Skeletal muscle cell (primary cell): ENCODE measurements at places on chromosomes 13 and 19.

DNA sequence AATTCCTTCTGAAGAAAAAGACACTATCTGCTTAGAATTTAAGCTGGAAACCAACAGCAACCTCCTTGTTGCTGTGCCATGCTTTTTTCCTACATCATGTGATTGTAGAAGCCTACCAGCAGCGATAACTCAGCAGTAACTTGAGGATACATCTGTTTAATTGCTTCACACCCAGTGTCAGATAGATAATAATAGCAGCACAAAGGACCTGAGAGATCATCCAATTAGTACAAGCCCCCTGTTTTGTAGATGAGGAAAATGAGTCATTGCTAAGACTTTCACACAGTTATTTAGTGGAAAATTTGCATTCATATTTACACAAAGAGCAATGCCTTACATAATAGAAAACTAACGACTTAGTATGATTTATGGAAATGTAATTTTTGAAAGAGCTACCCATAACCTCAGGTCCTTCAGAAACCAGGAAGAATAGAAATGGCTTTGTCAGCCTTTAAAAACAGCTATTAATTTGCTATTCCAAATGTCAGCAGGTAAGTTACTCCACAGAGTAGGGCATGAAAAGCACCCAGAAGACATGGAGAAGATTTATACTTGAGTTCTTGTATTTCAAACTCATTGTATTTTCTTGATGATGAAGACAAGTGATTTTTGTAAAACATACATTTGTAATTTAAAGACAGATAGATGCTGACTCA lies 93.7 kb upstream of the SGCG start:
- no peak for DNase-seq

GRCh38 chr13:113171250-113172125 lies 13.0 kb downstream of the PROZ start:
- no peak for DNase-seq

DNA sequence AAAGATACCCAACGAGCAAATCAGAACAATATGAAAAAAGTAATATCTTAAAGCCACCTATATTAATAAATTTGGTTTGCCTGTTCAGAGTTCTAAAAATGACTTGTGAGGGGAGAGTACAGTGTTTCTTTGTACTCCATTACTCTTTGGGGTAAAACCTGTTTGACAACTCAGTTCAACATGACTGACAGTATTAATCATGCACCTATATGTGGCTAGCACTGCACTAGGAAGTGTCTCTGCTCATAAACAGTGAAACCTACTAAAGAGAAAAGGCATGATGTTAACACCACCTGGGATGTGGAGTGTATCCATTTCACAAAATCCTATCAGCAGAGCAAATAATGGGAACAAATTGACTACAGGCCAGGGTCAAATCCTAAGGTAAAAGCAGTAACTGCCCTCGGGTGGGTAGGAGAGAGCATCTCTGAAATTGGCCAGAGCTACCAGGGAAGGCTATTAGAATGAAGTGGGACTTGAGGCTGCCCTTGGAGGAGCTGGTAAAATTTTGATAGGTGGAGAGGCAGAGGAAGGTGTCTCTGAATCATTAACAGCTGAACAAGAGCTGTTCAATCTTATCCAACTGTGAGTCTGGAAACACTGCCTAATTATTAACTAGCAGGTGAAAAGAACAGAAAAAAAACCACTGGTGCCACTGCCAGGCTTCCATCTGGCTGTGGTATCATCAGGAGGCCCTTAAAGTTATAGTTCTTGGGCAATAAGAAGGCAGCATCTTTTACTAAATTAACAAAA lies 365.1 kb downstream of the DNAJC15 start:
- DNase-seq, result no peak

- peak; percentile 56 for DNase-seq
Measured at GRCh38 chr13:109840201-109840892, 54.0 kb upstream of the IRS2 start.

- no peak for DNase-seq
Measured at GRCh38 chr19:30437869-30438268, 65.7 kb downstream of the ZNF536 start.

DNA sequence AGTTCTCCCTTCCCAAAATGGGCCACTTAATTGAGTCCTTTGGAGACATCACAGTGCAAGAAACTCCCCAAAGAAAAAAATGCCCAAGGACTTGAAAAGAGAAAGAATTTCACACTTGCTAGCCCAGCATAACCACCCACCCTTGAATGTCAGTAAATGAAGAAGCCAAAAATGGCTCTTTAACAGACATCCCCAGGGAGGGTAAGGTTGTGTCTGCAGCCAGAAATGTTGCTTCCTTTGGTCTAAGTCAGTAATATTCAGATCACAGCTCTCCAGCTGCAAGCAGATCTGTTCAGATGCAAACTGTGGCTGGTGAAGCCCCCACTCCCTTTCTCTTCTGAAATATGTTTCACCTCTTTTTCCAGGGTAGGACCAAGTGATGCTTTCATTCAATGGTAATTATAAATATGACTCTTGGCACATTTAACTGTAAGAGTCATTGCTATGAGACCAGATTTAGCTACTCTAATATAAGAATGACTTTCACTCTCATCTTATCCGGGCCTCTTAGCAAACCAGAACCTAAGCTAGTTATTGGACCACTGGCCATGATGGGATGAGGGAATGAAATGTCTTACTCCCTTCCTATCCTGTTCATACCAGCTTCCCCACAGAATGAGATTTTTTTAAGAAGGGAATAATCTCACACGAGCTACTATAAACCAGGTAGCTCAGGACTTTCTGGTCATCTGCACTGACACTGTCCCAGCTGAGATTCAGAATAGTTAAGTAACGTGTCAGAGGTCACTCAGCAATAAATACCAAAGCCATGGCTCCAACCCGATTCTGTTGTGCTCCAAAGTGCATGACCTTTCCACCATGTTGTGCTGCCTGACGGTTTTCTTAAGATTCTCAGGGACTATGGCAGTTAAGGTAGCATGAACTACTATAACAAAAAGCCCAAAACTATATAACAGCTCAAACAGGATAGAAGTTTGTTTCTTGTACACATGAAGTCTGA lies 234.1 kb downstream of the FOXO1 start:
- no peak for DNase-seq

DNA sequence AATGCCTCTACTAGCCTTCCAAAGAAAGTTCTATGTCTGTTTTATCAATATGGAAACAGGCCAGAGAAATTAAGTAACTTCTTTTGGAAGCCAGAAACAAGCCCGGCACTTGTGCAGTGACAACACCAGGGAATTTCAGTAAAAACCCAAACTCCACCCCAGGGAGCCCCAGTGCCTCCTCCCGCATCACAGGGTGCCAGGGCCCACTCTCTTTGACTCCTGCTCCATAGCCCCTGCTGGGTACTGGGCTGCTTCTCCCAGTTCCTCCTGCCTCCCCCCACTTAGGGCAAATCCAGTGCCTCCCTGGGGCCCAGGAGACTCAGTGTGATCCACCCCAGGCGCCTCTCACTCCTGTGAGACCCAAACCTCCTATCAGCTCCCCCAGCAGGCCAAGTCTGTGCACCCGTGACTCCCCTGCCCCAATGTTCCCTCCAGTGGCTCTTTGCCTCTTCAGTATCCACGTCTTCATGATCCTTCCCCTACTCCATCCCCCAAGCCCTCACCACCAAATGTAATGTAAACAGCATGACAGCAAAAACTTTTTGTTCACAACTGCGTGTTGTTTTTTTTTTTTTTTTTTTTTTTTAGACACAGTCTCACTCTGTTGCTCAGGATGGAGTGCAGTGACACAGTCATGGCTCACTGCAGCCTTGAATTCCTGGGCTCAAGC lies 2.3 kb upstream of the FFAR3 start:
- DNase-seq, result no peak

DNA sequence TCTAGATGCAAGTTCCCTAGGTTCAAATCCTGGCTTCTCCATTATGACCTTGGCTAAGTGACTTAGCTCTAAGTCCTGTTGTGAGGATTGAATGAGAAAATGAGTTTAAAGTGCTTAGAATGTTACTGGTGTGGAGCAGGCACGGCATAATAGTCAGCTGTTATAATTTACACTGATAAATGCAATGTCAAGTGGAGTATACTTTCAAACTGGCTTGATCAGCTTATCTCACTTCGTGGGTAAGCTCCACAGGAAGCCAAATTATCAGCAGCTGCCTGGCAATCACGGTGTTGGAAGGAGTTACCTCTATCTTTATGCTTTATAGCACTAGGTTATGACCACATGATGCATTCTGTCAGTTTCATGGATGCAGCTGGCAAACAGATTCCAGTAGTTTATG lies 272.8 kb downstream of the OLFM4 start:
- no peak for DNase-seq

DNA sequence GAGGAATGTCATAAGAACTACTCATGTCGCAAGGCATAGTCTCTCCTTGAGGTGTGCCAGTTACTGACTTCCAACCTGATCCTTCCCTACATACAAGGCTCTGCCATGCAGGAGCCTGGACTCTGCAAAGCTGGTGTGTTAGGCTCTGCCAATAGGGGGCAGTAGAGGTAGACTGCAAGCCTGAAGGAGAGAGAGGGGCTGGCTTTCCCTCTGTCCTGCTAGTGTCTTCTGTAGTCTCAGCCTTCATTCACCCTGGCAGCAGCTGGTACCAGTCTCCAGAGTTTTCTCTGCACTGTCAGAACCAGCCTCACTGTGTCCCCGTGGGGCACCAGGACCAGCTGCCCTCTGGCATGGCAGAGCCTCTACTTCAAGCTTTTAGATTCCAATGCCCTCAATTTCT lies 14.5 kb downstream of the SHISA2 start:
- DNase-seq, result no peak

DNA sequence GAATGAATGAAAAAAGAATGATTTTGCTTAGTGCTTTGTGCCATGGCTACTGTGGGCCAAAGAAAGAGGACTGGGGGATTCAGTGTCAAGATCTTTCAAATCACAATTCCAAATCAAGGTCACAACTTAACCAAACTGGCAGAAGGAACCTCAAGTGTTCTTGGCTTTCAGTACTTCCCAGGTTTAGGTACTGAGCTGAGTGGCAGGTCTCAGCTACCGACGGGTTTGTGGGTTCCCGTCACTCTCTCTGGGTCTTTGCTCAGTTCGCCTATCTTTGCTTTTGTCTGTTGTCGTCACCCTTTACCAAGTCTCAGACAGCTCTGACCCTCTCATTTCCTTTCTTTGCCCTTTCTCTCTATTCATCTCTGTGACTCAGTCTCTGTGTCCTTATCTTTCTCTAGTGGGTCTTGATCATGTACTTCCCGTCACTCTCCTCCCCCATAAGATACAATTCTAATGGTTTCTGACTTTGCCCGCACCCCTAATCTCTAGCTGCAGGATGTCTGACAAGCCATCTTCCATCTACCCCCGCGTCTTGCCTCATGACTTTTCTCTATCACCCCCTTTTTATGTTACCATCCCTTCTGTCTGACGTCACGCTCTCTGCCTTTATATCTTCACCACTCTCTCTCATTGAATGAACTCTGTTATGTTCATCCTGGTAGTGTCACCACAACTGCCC lies 33.3 kb upstream of the LRRC4B start:
- DNase-seq, result no peak

DNA sequence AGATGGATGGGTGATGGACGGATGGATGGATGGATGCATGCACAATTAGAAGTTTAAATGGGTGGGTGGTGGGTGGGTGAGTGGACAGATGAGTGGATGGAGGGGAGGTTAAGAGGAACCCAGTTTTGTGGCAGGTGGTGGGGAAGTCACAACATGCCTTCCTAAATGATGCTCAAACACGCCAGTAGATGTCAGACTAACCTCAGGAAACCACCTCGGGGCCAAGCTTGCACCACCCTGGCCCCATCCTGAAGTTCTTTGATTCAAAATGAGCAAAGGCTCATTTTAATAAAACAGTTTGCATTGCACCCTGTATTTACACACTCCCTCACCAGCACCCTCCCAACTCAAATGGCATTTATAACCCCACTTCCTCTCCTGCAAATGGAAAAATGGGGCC lies 91.4 kb upstream of the CACNA1A start:
- peak; percentile 22 for DNase-seq

DNA sequence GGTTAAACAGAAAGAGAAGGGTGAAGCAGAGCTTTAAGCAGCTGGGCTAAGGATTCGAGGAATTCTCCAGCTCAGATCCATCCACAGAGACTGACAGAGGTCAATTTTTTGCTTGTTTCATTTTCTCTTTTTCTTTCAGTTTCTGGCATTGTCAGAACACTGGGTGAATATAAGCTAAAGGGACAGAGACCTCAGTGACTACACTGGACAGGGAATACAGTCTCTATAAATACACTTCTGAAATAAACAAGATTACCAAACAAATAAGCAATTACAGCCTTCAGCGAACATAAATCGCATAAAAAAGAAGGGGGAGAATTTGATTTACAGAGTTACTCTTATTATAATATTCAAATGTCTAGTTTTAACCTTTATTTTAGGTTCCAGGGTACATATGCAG lies 3.7 kb upstream of the ZNF441 start:
- DNase-seq, result no peak

DNA sequence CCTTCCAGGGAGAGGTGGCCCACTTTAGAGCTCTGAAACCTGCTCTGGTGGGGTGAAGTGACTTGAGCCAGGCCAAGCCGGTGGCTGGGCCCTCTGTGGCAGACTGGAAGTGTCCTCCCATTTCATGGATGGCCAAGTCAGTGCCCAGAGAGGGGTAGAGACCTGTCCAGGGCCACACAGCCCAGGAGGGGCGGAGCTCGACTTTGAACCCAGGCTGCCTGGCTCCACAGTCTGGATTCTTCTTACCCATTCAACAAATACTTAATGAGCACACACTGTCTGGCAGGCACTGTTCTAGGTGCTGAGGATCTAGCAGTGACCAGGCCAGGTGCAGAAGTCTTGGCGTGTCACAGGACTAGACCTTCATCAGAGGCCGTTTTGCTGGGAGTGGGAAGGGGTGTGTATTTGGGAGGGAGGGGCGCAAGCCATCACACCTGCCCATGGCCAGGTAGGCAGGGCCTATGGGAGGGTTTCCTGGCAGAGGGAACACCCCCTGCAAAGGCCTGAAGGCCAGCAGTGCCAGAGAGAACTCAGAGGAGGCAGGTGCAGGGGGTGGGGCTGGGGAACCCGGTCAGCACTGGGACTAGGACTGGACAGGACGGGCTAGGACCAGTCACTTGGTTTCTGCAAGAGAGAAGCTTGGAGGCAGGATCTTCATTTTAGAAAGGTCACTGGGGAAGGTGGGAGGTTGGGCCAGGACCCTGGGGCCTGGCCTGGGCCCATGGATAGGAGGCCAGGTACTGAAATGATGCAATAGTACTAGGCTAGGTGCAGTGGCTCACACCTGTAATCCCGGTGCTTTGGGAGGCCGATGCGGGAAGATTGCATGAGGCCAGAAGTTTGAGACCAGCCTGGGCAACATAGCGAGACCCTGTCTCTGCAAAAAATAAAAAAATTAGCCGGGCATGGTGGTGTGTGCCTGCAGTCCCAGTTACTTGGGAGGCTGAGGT lies 31.8 kb downstream of the DNM2 start:
- DNase-seq, result no peak

- no peak for DNase-seq
Measured at GRCh38 chr13:51733374-51734298, 70.3 kb downstream of the DHRS12 start.
